WERI-Rb-1 (cell line): ENCODE measurements at places on chromosomes 11 and 22.
A peak's percentile ranks its signal among the peaks of the same experiment; 100 is the strongest.

- DNase-seq, result no peak
Observed at GRCh38 chr11:101211407-101211975, 81.9 kb upstream of the PGR start.

GRCh38 chr11:64201543-64201942 lies 5.0 kb upstream of the FERMT3 start:
- DNase-seq, result no peak

DNA sequence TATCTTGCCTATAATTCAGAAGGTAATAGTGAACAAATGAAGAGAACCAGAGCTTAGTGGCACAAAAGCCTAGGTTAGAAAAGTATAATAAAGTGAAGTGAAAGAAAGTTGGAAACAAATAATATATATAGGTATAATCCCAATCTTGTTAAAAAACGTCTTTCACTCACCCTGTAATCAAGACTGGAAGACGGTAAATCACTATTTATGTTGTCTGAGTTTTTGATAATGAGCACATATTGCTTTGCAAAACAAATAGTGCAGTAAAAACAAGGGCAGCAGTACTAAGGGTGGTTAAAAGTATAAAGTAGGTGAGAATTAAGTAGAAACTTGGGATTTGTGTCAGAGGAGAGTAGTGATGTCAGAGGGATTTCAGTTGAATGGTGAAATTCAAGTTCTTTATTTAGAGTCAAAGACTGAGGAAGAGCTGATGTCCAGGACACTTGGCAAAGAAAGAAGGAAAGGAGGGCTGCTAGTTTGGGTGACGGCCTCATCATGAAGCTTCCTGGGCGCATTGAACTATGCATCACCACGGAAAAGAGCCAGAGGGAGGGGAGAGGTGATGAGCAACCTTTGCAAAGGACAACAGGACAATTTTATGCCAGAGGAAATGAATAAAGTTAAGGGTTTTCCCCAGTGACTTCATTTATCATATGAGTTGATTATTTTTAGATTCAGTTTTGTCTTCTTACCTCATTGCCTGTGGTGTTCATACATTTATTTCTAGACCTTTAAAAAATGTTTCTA lies 11.4 kb downstream of the NCAM1 start:
- no peak for DNase-seq

DNA sequence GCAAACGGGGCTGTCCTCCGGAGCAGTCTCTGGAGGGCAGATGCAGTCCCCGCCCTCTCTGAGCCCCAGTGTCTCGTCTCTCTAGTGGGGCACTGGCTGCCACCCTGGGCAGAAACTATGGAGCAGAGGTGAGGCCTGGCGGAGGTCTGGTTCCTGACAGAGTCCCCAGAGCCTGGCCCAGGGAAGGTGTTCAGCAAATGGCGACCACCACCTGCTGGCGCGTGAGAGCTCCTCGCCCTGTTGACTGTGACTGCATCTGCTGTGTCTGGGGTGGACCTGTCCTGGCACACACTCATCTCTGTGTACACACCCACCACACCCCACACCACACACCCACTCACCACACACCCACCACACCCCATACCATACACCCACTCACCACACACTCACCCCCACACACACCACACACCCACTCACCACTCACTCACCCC lies 18.3 kb upstream of the TTLL12 start:
- DNase-seq, result no peak

DNA sequence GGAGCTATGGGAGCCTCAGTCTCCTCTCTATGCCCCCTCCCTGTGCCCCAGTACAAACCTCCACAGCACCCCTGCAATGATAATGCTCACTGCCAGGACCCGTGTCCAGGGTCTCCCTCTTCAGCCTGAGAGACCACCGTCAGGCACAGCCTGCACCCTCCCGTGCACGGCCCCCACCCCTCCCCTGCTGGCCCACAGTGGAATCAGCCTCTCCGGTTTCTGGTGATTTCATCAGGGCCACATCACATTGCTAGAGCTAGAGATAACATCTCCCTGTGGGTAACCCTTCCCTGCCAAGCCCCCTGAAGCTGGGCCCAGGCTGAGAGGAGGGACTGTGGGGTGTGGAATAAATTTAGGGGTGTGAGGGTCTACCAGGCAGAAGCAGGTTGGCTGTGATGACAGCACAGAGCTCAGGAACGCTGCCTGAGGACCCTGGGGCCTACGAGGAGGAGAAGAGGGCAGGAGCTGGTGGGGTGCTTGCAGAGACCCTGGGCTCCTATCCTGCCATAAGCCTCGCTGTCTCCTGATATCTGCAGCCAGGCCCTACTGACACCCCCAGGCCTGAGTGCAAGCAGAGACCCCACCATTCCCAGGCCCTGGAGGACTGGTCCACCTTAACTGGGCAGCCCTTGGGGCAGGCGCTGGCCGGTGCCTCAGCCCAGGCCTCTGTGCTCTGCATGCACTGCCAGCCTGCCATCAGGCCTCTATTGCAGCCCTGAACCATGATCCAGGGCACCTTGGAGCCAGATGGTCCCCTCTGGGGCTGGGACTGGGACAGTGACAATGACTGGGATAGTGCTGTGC lies at the start of gene KLHDC7B:
TSS of gene KLHDC7B (plus strand) at position 378 of the 804 bp plus-strand sequence. CDS start at position 723, 345 bp downstream.
- DNase-seq, result no peak

DNA sequence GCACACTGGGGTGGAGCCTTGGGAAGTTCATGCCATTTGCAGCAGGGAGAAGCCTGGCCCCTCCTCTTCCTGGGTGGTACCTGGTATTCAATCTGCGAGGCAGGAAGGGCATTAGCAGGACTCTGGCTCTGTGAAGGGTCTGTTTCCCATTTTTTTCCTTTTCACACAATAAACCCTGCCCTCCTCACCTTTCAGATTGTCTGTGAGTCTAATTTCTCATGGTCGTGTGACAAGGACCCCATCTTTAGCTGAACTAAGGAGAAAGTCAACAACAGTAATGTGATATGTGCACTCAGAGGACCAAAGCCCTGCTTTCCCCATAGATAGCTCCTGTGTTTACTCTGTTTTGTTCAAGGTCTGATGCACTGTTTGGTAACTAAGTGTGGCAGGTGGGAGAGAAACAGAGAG lies 26.6 kb upstream of the CASP4 start:
- no peak for DNase-seq

DNA sequence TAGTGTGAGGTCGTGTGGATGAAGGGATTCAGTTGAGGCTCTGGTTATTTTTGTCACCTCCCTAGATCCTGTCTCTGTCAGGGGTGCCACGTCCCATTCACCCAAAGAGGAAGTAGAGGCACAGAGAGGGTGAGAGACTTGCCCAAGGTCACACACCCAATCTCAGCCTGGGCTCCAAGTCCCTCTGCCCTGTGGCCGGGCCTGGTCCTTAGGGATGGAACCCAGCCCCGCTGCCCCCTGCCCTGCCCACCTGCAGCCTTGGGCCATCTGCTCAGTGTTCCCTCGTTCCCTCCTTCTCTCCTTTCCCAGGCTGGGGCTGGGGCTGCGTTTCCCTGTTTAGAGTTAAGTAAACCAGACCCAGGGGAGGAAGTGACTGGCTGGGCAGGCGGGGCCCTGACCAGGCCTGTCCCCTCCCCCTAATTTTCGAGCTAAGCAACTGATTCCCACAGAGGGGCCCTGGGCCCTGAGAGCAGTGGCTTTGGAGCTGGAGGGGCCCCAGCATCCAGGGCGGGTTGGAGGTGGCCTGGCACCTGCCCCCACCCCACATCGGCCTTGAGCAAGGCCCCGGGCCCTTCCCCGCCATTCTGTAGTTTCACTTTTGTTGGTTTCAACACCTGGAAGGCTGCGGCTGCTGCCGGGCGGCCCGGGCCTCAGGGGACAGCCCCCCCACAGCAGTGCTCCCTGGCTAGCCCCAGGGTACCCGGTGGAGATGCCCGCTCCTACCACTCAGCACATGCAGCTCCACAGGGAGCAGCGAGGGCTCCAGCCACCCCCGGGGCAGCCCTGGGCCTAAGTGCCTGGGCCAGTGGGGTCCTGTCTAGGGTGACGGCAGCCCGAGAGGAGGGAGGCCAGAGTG lies 1.5 kb downstream of the TCIRG1 start:
- peak; percentile 75 for DNase-seq

DNA sequence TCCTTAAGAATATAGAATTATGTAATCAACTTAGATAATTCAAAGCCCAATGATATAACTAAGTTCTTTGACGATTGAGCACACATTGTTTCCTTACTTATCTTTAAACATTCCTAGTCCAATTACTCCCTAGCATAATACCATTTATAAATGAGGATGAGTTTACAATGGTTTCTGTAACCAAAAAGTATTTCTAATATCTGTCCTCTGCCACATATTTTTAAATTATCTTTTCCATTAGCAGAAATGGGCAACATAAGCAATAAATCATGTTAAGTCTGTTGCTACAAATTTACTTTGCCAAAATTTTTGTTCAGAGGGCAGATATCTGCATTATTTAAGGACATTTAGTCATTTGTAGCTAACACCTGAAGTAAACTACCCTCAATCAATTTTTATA lies 6.7 kb downstream of the CREBZF start:
- DNase-seq, result no peak

DNA sequence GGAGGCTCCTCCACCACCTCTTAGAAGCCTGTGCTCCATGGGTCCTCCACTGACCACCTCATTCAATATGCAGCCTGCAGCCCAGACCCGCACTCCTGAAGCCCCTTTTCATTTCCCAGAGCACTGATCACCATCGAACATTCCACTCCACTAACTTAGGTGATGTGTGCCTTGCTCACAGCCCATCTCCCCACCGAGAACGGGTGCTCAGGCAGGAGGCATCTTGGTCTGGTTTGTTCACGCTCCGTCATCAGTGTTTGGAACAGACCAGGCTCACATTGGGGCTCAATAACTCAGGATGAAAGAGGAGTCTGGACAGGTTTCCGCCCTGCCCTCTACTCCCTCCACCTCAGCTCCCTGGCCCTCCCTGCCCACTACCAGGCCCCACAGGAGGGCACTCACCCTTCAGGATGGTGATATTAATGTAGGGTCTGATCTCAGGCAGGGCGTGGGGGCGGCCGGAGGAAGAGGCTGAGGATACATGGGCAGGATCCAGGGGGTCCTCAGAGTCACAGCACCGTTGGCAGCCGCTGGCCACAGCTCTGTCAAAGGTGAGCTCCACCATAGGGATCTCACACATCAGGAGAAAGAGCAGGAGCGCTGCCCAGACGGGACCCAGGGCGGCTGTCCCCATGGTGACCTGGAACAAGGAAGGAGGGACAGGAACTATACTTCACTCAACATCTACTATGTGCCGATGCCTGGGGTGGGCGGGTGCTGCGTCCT lies 3.1 kb downstream of the C1QTNF6 start:
- no peak for DNase-seq

- no peak for DNase-seq
Observed at GRCh38 chr22:49587987-49588386, 239.7 kb downstream of the BRD1 start.

DNA sequence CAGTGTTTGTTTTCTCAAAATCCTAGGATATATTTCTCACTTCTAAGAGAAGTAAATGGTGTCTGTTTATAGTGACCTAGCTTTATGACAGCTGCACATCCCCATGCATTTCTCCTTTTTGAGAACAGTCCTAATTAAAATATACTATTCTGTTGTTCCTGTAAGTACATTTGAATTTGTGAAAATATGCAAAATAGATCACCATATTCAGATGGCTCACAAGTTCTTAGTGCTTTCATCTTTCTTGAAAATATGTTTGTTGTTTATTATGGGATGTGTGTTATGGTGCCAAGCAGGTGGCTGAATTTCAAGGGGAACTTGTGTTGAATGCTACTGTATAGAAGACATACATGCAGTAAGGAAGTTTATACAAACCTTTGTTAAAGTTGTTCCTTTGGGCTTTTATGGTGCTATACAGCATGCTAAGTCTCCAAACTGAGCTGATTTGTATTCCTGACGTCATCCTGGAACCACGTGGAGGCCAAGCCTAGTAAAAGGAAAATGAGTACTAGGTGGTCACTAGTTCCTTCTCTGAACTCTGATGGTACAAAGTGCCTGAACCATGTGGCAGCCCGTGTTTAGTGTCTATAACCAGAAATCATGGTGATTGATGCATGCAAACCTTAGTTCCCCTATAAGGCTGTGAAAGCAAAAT lies 7.8 kb upstream of the VSTM5 start:
- DNase-seq, result no peak

DNA sequence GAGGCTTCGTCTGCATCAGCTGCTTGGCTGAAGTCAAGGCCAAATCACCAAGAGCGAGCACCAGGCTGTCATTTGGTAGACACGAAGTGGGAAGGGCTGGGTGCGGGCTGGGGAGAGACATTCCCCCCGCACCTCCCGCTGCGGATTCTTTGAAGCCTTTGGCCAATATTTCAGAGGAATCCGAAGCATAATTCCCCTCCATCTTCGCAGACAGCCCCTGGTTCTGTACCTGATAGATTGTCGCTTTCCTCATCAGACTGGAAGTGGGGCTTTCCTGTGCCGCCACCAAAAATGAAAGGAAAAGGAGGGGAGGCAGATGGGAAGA lies 15.3 kb downstream of the BLID start:
- no peak for DNase-seq

DNA sequence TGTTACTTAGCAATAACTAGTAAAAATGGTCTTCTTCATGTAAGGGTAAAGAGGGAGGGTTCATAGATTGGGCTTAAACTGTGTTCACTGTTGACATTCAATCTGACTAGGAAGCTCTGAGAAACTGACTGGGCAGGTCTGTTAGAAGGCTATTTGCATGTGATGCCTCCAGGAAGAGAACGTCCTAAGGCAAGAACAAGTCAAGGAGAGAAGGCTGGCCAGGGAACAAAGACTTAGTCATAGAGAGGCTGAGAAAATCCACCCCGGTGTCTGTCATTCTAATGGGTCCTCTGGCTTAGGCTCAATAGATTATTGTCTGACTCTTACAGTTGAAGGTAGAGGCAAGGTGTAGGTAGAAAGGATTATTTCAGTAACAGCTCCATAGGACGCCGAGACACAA lies 50.3 kb upstream of the CD44 start:
- no peak for DNase-seq

GRCh38 chr22:19615867-19616581 lies 91.8 kb upstream of the CLDN5 start:
- no peak for DNase-seq

DNA sequence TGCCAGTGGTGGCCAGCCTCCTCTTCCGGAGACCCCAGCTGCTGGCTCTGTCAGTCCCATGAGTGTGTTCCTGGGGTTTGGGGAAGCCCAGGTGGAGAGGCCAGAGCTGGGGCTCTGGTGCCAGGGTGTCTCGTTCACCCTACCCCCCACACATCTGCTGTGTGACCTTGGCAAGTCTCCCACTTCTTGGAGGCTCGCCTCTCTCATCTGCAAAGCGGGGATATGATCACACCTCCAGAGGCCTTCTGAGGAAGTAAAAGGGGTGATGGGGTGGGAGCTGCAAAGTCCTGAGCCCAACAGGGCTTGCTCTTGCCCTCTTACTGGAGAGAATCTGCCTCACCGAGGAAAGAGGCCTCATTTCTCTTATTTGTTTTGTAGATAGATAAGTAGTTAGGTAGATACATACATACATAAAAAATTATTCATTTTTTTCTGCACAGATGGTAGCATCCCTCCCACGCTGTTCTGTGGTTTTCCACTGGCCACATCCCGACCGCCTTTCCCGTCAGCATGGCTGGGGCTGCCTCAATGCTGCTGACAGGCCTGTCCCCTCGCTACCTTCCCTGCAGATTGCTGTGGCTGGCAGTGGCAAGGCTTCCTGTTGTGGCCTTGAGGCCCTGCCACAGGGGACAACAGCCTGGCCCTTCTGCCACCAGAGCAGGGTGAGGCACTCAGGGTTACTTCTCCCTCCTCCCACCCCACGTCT lies 23.9 kb downstream of the MYO7A start:
- no peak for DNase-seq

- no peak for DNase-seq
Observed at GRCh38 chr22:48742556-48743343, 1084.9 kb downstream of the BRD1 start.

GRCh38 chr11:46800177-46800576 lies 45.9 kb downstream of the CKAP5 start:
- DNase-seq, result no peak
